HFFc6 (cell line): ENCODE measurements at places on chromosomes 1 and 21. TPM values are rescaled to one million over a fixed set of nuclear protein-coding genes. Genes with fewer than 3 reads are reported as not detected.

KCNJ6 gene
- not detected in 3 replicates for total RNA-seq

TP73 gene
- not detected in 3 replicates for total RNA-seq

TRPM2 gene
- 0.13 TPM in 1 of 3 replicates, not detected in the others for total RNA-seq

GRCh38 chr1:30460661-30461060 is 262.7 kb downstream of the MATN1 start:
- no peak for DNase-seq

GRCh38 chr1:92923664-92924063 is 37.6 kb downstream of the DIPK1A start:
- no peak for DNase-seq

DIRAS3 gene
- total RNA-seq = 1.1 to 3.1 TPM (median 2.2 TPM) in 3 replicates

DNA sequence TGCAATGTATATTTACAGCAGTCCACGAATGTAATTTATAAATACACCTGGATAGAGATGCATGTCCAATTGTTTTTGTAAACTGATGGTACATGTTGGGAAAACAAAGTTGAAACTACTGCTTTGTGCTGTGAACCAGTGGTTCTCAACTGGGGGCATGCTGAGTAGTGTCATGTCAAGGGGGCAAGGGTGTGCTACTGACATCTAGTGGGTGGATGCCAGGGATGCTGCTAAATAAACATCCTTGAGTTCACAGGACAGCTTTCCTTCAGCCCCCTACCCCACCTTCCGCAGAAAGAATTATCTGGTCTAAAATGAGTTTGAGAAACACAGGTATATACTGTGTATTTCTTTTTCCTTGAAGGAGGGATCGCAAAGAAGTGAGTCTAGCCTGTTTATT is 95.9 kb downstream of the RASAL2 start:
- no peak for DNase-seq

KRTAP11-1 gene
- total RNA-seq = not detected in 2 replicates

DNA sequence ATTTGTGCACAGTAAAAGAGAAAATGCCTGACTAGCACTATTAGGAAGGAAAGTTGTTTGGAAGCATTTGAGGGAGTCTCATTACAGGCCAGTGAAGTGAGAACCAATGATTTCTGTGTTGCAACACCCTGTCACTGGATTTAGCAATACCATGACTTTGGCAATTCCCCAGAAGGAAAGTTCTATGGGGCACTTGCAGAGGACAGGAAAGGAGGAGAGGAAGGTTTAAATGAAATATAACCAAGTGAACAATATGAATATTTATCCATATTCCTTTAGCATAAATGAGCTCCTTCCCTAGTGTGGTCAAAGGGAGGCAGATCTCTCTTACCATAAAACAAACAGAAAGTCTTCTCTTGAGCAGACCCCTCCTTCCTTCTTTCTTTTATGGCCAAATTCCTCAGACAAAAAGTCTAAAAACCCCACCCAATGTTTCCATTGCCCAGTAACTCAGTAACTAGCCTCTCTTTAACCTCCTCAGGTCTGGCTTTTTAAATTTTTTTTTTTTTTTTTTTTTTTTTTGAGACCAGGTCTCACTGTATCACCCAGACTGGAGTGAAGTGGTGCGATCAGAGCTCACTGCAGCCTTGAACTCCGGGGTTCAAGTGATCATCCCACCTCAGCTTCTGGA is 5.5 kb downstream of the TLR5 start:
- DNase-seq = peak; percentile 30

ABL2 gene
- total RNA-seq = 56.3 to 60.6 TPM (median 59.7 TPM) in 3 replicates

PGLYRP4 gene
- not detected in 3 replicates for total RNA-seq

GRCh38 chr1:150466964-150467363 is 20.3 kb upstream of the TARS2 start:
- DNase-seq = no peak

DNA sequence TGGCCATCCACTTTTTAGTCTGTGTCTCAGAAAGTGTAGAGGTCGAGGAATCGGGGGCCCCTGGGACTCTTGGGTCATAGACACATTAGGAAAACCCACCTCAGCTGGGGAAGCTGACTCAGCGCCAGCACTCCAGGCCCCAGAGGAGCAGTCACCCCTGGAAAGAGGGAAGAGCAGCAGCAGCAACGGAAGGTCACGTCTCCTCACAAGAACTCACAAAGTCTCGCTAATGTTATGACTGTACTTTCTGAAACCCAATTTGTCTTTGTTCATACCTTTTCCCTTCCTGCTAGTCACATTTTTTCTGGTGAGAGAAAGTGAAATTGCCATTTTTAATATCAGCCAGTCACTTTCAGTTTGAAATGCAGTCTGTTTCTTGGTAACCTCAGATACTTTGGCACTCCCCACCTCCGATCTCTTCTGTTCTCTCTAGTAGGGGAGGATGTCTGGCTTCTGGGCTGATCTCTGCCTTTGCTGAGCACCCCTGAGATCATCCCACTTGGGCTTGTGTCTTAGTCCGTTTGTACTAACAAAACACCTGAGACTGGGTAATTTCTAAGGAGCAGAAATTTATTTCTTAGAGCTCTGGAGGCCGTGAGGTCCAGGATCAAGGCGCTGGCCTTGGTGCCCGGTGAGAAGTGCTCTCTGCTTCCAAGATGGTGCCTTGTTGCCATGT is 6.0 kb upstream of the NLRP3 start:
- DNase-seq = no peak

GRCh38 chr21:34042735-34043134 is 30.6 kb upstream of the MRPS6 start:
- DNase-seq = no peak

DNA sequence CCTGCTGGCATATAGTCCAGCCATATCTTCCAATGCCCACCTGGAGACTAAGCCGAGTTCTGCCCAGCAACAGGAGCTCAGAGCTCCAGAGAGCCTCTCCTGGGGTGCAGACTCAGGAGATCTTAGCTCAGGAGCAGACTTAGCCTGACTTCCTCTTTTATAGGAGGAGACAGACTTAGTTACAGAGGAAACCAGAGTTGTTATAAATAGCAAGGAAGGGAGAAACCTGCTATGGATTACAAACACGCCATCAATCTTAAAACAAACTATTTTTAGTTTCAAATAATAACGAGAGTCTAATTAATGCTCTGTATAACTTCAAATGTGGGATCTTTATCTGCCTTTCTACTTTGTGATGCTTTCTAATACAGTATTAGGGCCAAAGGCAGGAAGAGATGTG is 3.3 kb upstream of the KIF21B start:
- no peak for DNase-seq
